Left lung (tissue), 14 donors: ENCODE measurements at places on chromosomes 12 and 14. TPM values are rescaled to one million over a fixed set of nuclear protein-coding genes. Genes with fewer than 3 reads are reported as not detected.

DNA sequence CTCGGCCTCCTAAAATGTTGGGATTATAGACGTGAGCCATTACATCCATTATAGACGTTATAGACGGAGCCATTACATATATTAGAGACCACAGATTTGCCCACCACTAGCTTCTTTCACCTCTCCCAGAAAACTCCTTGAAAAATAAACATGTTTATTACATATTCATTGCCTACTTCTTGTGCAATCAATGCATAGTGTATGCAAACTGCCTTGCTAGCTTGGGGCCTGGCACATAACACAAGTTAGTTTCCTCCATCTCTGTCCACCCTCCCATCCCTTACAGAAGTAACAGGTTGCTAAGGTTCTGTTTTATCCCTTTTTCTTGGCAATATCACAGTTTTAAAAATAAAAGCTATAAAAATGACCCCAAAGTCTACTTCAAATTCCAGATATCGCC is 66.4 kb upstream of the KRR1 start:
- DNase-seq: no peak

GRCh38 chr12:113392988-113393579 is 10.6 kb downstream of the SDS start:
- no peak for DNase-seq

DNA sequence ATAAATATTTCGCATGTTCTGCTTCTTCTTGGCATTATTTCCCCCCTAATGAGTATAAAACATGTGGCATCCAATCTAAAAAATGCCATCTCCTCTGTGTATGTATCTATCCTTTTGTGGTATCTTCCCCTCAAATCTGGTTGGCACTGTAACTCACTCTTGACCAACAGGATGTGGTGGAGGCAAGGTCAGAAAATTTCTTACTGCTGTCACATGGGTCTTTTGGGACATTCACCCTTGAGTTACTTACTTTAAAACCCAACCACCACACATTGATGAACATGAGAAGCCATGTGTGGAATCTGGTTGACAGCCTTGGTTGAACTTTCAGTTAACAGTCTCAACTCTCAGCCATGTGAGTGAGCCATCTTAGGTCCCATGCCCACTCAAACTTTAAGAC is 516.9 kb downstream of the SLC16A7 start:
- DNase-seq: no peak

GRCh38 chr14:35247777-35248475 is 44.3 kb upstream of the PSMA6 start:
- DNase-seq: no peak

Gene ZCCHC8
- polyA plus RNA-seq: 59.0 TPM

Gene KLHDC1
- polyA plus RNA-seq: 5.5 TPM

Gene CFAP251
- polyA plus RNA-seq: 5.0 TPM

Gene FOXN4
- polyA plus RNA-seq: 0.63 TPM

- DNase-seq: no peak
Measured at GRCh38 chr14:45258805-45259204, 5.8 kb upstream of the MIS18BP1 start.

GRCh38 chr12:132217371-132217770 is 73.1 kb downstream of the NOC4L start:
- DNase-seq: no peak

- peak; percentile 69 for DNase-seq
Measured at GRCh38 chr14:102750376-102750775, 26.9 kb upstream of the TRAF3 start.

Gene TAS2R8
- not detected for polyA plus RNA-seq
